Daoy (cell line): ENCODE measurements at places on chromosomes 7 and 10.

GRCh38 chr10:9561821-9562505 is 1455.7 kb upstream of the CELF2 start:
- DNase-seq: no peak

GRCh38 chr10:56449770-56450169 is 88.7 kb upstream of the ZWINT start:
- DNase-seq: no peak

DNA sequence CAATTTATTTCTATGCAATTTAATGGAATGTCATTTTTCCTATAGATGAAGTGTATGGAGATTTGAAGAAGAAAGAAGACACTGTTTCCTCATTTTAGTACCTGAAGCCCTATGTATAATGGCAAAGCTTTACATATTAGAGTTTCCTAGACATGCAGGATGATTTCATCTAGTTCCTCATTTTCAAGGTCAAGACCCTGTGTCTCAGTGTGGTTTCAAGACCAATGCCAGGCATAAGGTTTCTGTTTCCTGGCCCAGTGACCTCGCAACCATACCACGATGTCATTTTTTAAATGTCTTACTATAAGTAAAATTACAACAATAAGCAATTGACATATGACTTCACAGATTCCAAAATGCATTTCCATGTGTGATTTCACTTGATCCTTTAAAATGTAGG is 336.5 kb upstream of the PRKCQ start:
- no peak for DNase-seq

GRCh38 chr10:117366741-117367140 is 8.5 kb downstream of the PDZD8 start:
- DNase-seq: no peak

DNA sequence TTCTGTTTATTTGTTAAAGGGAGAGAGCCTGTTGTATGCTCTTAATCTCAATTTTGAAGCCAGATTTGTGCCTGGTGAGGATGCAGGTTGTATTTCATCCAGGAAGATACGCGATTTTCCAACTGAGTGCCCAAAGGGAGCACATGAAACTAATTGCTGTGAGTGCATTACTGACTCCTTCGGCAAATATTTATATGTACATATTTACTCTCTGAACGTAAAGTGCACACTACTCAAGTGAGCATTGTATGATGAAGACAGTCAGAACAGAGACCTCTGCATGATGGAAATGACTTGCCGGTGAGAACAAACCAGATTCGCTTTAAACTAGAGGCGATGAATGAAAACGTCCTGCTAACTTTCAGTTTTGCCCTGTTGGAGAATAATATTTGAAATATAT is 130.1 kb downstream of the MALRD1 start:
- DNase-seq: no peak

- DNase-seq: no peak
These were observed 263.2 kb downstream of the FZD1 start for GRCh38 chr7:91527460-91527859.

GRCh38 chr10:69217119-69217754 is 2.9 kb upstream of the HKDC1 start:
- peak; percentile 74 for DNase-seq

DNA sequence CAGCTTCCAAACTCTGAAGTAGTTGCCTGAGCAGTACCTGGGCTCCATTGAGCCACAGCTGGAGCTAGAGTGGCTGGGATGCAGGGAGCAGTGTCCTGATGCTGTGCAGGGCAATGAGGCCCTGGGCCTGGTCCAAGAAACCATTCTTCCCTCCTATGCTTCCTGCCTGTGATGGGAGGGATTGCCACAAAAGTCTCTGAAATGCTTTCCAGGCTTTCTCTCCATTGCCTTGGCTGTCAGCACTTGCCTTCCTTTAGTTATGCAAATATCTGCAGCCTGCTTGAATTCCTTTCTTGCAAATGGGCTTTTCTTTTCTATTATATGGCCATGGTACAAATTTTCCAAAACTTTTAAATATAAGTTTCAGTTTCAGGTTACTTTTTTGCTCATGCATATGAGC is 972.2 kb upstream of the MBL2 start:
- DNase-seq: no peak

GRCh38 chr10:69952821-69953221 is 99.8 kb upstream of the MACROH2A2 start:
- DNase-seq: no peak

GRCh38 chr10:122852261-122852660 is 6.6 kb upstream of the CUZD1 start:
- DNase-seq: peak; percentile 64

DNA sequence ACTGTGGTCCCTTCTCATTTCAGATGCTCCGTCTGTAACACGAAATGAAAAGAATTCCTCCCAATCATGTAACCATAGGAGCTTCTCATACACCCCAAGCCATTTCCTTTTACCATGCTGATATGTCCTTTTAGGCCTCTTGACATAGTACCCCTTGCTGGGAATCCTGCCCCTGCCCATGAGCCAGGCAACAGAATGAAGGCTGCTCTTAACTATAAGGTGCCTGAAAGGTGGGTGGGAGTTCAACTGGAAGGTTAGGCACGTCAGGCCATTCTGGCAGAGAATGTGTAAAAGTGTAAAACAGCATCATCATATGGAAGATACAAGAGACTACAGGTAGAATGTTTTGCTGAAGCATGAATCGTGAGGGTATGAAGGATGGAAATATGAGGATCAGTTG is 22.5 kb downstream of the IL2RA start:
- DNase-seq: no peak

DNA sequence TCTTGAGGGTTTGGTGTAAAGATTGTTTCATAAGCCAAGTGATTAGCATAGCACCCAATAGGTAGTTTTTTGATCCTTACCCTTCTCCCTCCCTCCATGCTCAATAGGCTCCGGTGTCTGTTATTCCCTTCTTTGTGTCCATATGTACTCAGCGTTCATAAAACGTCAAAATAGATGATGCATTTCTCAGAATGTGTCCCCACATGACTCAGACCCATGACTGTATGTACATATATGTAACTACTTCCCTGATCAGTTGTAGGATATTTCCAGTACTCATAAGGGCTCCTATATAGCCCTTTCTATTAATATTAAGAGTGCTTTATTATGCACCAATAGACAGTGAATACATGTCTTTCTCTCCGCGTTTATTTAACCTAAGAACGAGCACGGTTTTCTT is 466.9 kb downstream of the KIF20B start:
- DNase-seq: no peak

GRCh38 chr7:32941181-32941580 is 16.1 kb upstream of the FKBP9 start:
- DNase-seq: no peak

DNA sequence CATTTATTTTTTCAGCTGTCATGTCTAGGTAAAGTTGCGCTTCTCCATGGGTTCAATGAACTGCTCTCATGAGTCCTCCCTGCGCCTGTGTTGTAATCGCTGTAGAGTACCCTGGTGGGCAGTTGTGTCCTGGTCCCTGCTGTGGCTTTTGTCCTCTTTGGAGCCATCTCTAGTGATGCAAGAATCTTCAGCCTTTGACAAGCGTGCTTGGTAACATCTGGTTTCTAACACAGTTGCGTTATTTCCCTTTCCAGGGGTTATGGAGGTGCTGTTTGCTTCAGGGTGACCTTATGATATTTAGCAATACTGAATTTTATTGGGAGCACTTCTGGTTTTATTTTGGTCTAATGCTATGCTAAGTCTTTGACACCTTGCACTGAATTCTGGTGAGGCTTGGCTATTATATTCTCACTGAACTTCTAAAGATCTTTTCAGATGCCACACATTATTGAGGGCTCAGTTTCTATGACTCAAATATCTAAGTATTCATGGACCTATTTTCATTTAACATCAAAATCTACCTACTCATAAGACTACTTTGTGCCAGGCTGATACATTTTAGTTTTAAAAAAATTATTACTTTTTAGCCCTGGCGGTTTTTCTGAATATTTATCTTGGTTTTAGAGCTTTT is 88.6 kb downstream of the FANK1 start:
- no peak for DNase-seq

DNA sequence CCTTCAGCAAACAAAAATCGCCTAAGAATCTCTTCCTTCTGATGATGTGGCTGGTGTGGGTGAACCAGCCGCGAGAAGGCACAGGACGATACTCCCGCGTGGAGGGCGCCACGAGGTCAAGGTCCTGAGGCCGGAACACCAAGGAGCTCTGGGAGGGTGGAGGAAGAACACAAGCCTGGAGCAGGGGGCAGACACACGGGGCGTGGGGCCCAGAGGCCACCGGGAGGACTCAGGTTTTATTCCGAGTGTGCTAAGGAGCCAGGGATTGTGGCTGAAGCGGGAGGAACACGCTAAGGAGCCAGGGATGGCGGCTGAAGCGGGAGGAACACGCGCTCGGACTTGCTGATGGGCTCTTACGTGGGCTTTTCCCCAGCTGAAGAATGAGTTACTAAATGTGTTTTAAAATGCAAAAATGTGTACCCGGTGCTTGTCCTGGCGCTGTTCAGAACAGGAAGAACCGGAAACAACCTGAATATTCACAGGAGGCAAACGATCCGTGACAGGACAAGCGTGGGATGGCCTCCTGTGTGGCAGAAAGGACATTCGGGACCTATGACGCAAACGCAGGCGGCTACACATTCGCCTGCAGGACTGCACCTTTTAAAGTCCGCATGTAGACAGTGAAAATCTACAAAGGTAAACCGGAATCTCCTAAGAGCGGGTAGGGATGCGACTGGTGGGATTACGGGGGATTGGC is 64.0 kb downstream of the MAD1L1 start:
- no peak for DNase-seq

DNA sequence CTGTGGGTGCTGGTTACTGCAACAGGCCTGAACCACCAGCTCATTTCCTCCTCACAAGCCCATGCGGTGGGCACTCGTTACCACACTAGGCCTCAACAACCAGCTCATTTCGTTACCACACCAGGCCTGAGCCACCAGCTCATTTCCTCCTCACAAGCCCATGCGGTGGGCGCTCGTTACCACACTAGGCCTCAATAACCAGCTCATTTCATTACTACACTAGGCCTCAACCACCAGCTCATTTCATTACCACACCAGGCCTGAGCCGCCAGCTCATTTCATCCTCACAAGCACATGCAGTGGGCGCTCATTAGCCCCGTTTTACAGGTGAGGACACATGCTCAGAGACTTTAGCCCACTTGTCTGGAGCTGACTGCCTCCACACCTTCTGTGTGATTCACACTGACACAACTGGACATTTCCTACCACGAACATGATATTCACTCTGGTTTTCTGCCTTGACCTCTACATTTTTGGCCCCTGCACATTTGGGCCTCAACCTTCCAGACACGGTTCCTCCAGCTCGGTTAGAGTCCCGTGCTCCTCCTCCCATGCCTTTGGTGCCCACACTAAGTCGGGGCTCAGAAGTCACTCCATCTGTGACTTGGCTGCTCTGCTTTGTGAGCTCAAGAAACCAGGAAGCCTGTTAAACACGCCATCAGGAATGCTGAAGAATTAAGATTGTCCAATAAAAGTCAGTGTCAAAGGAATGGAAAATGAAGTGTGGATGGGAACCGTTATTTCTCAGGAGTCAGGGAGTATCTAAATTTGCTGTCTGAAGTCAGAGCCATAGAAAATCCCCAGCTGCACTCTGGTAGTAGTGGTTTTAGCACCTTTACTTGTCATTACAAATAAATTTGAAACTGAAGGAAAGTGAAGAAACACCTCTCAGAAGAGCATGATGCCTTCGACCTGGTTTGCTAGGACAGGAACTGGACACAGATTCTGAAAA is 55.8 kb upstream of the LANCL2 start:
- DNase-seq: peak; percentile 22

DNA sequence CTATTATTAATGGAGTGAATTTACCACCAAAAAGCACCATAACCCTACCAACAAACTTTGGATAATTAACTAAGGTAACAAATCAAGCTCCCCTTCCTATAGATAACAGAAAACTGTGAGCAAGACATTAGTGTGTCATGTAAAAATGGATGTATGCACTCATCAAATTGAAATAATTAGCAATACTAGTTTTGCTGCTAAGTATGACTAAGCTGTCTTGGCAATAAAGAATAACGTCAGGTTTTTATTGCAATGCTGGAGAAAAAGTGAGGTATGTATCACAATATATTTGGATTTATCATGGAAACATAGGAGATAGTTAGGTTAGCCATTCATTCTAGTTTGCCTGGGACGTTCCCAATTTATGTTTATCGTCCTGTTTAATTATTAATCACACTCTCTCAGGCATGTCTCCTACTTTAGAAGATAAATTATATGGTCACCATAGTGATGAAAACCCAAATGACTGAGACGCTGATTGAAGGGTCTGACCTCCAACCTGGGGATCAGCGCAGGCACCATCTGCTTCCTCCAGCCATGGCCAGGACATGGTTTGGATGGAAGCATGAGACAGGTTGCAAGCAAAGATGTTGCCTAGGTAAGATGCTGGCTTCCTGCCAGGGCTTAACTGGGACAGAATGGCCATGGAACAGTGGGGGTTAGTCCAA is 125.6 kb downstream of the FANK1 start:
- no peak for DNase-seq

DNA sequence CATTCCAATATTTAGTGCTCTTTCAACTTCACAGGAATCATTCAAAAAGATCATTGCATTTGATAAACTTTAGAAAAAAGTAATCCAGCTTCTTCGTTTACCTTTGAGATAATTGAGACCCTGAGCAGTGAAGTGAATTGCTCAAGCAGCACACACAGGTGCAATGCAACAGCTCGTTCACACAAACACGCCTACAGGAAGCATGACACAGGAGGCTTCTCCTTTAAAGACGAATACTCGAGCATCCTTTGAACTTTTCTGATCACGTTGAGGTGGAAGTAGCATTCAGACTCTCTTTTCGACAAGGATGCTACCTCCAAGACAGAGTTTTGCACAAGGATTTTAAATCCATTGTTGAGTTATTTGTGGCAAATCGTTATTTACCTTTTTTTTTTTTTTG is 18.0 kb upstream of the RSU1 start:
- no peak for DNase-seq

DNA sequence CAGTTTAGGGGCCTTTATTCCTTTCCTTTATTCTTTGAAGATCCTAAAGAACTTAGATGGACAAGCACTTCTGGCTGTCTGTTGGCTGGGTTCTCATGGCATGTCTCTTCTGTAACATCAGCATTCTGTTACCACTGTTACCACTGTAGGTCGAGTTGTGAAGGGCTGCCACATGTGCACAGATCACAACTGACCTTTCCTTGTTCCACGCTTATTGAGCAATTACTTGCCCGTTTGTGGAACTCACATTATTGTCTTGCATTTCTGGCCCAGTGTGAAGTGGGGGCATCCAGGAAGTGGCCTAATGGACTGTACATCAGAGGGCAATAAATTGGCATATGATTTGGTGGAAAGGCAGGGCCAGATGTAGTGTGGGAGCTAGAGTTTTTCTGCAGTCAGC is 23.7 kb downstream of the GBF1 start:
- no peak for DNase-seq

DNA sequence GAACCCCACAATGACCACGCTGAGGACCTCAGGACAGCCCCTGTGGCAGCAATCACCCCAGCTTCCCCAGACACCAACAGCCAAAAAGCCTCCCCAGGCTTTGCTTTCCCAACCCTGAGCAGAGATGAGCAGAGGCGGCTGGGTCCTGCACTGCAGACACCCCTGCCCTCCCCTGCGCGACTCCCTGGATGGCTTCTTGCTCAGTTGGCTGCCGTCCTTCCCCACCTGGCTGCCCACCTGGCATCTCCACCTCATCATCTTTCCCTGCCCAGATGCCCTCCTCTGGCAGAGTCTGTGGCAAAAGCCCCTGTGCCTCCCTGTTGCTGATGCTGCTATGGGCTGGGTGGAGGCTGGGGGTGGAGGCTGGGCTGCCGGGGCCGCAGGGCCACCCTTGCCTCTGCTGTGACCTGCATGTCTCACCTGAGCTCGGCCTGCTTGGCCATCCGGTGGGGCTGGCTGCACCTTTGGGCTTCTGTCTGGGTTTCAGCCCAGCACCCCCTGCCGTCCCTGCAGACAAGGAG is 567.7 kb downstream of the TCERG1L start:
- DNase-seq: no peak

GRCh38 chr10:42963312-42963711 is 113.6 kb upstream of the RET start:
- DNase-seq: no peak
